Right renal pelvis (tissue), 4 donors: ENCODE measurements at places on chromosomes 7 and 10.

DNA sequence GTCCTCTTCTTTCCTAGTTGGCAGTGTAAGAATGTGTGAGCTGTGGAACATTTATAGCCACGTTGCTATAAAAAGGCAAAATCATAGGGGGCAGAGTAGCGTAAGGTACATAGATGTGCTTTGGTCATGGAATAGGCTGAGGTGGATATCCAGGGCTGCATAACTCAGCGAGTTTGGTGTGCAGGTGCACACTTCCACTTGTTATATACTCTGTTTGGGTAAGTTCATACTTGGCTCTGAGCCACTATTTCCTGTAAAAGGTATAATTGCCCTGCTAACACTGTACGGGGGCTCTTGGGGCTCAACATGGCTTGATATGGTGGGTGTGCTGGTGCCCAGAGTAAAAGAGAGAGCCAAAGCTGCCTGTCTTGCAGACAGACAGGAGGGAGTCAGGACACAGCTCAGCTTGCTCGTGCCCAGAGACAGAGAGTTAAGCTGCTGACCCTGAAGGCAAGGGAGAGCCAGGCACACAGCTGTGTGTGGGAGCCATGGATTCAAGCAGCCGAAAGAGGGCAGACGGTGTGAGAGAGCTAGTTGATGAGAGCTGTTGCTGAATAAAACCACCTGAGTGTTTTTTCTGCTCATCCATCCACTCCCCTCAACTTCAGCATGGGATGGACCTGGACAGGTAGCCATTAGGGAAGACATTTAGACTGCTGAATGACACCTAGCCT, 126.7 kb downstream of the DKK1 start:
- DNase-seq = peak; percentile 1

GRCh38 chr7:75599244-75599781, 107.2 kb downstream of the SPDYE5 start:
- peak; percentile 63 for DNase-seq

DNA sequence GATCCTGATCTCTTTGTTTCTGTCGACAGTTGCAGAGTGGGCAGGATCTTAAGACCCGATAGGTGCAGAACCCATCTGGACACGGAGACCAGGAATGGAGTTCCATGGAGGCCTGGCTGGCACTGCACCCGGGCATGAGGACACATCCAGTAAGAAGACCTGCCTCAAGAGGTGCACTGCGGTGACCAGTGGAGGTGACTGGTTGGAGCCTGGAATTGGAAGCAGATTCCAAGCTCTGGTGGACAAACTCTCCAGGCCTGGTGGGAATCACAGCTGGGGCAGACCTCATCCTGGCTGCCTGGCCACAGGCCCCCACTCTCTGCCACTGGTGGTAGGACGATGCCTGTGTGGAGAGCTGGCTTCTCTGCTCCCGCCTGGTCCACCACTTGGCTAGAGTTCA, 31.0 kb downstream of the ZNF775 start:
- DNase-seq = no peak

DNA sequence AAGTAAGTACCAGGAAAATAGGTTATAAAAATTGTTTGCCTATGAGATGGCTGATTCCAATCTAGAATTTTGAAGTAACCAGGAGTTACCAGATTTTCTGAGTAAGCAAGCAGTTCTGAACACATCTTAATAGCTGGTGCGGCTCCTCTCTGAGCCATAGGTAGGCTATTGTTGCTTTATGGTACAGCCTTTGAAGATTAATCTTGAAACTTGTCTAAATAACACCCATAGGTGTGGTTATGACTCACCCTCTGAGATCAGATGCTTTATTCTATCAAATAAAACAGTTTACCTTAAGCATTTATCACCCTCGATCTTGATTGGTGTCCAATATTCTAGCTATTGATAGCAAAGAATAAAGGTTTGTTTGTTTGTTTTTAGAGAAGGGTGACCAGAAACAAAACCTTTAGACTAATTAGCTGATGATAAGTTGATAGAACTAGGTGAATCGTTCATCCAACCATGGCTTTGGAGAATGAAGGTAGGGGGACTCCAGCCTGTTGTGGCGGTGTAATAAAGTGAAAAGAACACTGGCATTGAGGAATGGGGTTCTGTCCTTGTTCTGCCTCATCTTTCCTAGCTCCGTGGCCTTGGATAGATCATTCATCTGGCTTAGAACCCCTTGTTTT, 72.2 kb downstream of the VTI1A start:
- no peak for DNase-seq

- no peak for DNase-seq
Measured at GRCh38 chr7:11830582-11831155, 1.3 kb downstream of the THSD7A start.

GRCh38 chr7:23615331-23615730, 18.1 kb downstream of the CCDC126 start:
- DNase-seq = no peak

DNA sequence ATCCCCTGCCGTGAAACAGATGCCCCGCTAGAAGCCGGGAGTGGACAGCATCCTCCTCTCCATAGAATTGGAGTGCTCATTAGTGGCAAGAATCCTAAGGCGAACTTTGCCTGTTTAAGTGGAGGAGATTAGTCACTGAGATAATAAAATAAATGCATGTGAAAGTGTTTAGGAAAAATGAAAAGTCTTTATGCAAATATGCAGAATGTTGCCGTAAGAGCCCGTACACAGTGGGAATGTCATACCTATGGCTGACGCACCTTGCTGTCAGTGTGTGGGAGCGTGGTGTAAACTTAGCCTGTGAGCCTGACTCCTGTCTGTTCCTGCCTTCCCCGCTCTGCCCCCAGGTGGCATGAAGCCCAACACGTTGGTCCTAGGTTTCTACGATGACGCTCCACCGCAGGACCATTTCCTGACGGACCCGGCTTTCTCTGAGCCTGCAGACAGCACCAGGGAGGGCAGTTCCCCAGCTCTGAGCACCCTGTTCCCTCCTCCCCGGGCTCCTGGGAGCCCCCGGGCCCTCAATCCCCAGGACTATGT, 1.7 kb upstream of the TRIP6 start:
- no peak for DNase-seq

DNA sequence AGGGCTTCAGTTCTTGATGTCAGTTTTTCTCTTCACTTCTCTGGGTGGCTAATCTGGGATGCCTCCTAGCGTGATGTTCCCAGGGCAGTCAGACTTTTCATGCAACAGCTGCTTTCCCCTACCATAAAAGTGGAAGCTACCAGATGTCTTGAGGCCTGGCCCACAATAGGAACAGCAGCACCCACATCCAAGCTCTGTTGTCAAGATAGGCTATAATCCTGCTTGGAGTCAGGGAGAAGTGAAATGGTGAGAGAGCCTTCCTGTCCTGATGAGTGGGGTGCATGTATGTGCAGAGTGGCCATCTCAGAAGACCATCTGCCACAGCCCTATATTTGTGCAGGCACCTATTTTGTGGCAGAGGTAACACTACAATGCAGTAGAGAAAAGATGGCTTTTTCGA, 108.0 kb downstream of the HTR5A start:
- no peak for DNase-seq

DNA sequence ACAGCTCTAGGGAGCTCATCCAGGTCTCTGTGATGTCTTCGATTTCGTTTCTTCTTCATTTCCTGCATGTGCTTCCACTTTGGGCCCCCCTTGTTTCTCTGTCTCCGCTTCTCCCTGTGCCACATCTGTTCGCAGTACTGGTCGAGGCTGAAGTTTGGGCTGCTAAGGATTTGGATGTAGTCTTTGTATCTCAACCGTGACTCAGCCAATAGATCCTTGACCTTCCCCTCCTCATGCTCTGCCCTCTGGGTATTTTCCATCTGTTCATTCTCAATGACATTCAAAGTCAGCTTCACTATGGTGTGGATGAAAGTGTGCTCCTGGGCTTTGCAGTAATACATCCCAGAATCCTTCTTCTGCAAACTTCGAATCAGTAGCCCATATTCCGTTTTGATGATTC, 187.4 kb downstream of the SEMA3D start:
- DNase-seq = no peak

DNA sequence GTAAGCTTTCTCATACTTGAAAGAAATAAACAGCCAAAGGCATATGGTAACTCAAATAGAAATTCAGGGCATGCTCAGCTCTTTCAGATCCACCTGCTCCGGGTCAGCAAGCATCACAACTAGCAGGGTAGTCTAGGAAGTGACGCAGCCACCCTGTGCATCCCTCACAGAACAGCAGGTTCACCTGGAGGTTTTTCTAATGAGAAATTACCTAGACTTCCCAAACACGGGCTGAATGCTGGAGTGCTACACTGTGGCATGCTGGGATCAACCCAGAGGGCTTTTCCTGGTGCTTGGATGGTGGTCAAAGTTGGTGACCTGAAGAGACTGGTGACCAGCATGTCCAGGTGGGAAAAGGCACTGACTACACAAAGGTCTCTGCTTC, 66.8 kb upstream of the DNAJB6 start:
- DNase-seq = no peak

DNA sequence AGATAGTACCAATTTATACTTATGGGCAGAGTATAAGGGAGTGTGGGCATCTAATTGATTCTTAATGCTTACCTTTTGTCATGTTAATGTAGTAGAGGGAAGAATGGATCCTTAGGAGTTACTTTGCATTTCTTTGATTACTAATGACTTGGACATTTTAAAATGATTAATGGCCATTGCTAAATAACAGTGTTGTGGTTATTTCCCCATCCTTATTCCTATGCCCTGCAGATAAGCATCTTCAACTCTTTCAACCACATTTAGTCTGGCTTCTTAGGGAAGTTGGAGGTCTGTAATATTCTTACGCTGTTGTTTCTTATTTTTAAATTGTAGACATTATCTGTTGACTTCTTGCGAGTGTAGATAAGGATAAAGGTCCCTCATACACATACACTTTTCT, 37.2 kb downstream of the KAT6B start:
- no peak for DNase-seq

DNA sequence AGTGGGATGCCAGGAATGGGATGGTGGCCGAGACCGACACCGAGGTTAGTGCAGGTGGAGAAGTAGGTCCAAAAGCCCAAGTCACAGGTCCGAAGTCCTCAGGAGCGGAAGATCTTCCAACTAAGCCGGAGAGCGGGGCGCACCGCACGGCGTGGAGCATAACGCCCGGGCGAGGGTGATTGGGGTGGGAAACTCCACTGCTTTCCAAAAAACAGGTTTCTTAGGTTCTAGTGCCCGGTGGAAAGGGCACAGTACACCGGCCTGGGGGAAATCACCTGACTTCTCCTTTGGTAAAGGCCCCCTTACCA, 11.4 kb upstream of the SPAG6 start:
- no peak for DNase-seq

GRCh38 chr7:55128693-55129394, 110.0 kb downstream of the EGFR start:
- no peak for DNase-seq

DNA sequence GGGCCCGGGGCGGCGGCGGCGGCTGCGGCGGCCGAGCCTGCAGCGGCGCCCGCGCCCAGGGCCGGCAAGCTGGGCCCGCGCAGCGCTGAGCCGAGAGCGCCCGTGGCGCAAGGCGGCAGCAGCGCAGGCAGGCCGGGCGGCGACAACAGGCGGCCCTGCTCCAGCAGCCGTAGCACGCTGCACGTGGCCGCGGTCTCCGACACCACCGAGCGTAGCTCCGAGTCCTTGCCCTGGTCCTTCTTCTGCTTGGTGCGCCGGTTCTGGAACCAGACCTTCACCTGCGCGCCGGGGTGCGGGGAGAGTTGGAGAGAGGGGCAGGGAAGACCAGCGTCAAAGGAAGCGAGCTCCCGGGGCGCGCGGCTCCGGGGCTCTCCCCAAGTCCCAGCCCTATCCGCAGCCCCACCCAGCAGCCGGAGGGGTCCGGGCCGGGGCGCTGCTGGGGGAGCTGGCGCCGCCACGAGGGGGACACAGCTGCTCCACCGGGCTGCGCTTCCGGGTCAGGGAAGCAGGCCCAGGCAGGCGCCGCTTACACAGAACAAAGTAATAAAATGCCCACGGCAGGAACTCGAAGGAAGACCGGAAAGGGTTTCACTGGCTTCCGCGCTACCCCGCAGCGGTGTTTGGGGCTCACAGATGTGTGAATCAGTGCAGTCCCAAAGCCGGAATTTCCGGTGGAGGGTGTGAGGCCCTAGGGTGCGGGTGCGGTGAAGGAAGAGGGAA, 3.6 kb downstream of the VAX1 start:
- peak; percentile 18 for DNase-seq

GRCh38 chr10:95336702-95337101, 45.9 kb upstream of the PDLIM1 start:
- no peak for DNase-seq

DNA sequence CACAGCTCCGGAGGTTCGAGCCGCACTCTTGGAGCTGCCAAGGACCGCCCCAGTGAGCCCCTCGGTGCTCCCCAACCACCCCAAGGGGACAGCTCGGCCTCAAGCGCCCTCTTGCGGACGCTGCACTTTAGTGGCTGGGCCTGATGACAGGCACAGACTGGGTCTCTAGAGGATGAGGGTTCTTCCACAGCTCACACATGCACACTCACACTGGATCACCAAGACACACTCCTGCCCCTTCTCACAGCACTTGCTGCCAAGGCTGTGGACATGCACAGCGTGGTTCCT, 2.1 kb downstream of the RET start:
- DNase-seq = no peak

- DNase-seq = no peak
Measured at GRCh38 chr7:27143950-27144780, 684 bp upstream of the HOXA5 start.

- DNase-seq = no peak
Measured at GRCh38 chr7:45911311-45911710, 9.8 kb downstream of the IGFBP3 start.

- no peak for DNase-seq
Measured at GRCh38 chr10:99341860-99342490, 12.8 kb downstream of the CNNM1 start.

DNA sequence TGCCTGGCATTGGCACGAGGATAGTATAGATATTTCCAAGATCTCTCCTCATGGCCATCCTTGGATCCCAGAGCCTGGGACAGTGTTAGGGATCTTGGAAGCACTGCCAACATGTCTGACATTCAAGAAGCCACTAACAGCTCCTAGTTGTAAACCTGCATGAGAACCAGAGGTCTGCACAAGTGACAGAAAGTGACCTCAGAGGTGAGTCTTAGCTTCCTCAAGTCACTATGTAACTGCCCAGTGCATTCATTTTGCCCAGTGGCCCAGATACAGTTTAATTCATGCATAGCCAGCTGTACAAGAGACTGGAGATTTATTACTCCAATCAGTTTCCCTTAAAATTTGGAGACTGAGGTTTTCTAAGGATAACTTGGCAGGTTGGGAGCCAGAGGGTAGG, 16.7 kb downstream of the SUGCT start:
- DNase-seq = no peak

GRCh38 chr7:46033592-46033991, 112.5 kb upstream of the IGFBP3 start:
- no peak for DNase-seq
